ENCODE measurements at places on chromosomes 7 and 10. TPM values are rescaled to one million over a fixed set of nuclear protein-coding genes. Genes with fewer than 3 reads are reported as not detected.

DNA sequence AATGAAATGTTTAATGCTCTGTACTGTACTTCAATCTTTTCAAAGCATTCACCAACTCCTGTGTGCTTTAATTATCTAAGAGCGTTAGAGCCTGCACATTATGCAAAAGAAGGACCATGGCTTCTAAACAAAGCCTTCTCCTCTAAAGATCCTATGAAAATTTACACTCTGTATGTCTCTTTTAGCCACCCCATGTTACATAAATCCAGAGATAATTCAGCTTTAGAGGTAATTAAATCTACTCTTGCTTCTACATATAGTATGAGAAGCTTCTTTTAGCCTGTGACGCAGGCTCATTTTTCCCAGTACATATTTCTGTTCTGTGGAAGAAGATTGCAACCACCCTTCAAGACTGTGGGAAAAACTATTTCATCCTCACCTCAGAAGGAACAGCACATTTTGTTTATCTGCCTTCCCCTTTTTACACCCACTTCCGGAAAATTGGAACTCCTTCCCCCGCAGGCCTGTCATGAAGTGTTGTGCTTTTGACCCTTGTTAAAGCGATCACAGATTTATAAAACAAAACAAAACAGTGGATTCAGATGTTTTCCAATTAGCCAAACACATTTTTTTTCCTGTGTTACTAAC is 8.1 kb upstream of the TAS2R16 start:
- no peak for DNase-seq

DNA sequence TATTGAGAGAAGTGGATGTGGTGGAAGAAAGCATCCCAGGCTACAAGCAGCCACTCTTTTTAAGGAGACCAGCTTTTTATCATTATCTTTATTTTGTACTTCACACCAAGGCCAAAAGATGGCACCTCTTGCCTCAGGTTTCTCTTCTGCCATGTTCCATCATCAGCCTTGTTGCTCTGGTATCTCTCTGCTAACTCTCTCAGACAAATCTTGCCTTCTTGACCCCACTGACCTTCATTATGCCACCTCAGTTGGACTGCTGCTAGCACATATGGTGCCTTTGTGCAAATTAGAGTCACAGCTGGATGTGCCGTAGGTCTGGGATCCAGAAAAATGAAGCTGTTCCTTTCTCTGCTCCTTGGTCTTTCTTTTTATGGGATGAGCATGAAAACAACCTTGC is 47.1 kb upstream of the DYNC1I1 start:
- no peak for DNase-seq

DNA sequence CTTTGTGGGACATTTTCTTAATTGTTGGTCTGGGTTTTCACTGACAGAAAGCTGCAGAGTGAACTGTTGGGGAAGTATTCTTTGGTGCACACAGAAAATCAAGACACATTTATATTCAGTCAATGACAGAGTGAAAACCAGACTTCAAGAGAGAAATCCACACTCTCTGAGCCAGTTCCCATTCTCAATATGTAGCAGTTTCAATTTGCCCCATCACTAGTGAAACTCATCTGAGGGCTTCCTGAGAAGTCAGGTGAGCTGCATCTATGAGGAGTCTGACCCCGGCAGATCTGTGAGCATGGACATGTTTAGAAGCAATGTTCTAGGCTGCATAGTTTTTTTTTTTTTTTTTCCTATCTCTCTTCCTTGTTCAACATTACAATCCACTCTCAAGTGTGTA is 163.7 kb upstream of the AHR start:
- DNase-seq, result peak; percentile 36

GRCh38 chr10:66045859-66046258 is 880.0 kb upstream of the LRRTM3 start:
- DNase-seq, result no peak

DNA sequence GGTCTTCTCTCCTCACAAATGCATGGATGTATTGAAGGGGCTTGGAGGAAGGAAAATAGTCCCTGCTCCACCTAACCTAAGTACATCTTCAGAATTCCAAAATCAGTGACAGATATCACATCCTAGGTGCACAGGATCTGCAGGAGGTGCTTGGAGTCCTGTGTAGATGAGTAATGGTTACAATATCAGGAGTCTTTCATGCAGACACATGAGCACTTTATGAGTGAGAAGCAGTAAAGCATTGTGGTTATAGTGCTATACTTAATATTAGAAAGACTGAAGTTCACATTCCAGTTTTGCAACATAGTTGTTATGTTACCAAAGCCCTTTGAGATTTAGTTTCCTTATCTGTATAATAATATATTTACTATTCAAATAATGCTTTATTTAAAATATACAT is 516.7 kb downstream of the NEBL start:
- no peak for DNase-seq

GRCh38 chr10:132539431-132539839 is 1.8 kb downstream of the INPP5A start:
- DNase-seq, result peak; percentile 51

DNA sequence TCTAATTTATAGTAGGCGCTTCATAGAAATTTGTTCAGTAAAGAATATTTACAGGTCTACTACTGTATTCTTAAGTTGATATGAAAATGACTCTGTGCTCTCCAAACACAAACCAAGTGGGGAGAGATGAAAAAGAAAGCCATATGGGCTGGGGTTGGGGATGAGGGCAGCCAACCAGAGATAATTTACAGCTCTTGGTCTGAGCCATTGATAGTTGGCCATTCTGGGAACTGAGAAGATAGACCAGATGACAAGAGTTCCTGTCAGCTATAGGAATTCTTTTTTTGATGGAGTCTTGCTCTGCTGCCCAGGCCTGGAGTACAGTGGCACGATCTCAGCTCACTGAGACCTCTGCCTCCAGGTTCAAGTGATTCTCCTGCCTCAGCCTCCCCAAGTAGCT is 57.4 kb downstream of the LAMB4 start:
- no peak for DNase-seq

- no peak for DNase-seq
These were observed 85.3 kb upstream of the RPA3 start for GRCh38 chr7:7803715-7804178.

The CLRN3 gene
- total RNA-seq, result not detected

The SSC4D gene
- 1.0 TPM for total RNA-seq

The NAT16 gene
- not detected for total RNA-seq

The NEUROD6 gene
- not detected for total RNA-seq
